Fibroblast of villous mesenchyme (primary cell): ENCODE measurements at places on chromosomes 16 and 17. TPM values are rescaled to one million over a fixed set of nuclear protein-coding genes. Genes with fewer than 3 reads are reported as not detected.

Gene KRTAP2-3
- total RNA-seq: 0.32 TPM in 1 of 2 replicates, not detected in the other

DNA sequence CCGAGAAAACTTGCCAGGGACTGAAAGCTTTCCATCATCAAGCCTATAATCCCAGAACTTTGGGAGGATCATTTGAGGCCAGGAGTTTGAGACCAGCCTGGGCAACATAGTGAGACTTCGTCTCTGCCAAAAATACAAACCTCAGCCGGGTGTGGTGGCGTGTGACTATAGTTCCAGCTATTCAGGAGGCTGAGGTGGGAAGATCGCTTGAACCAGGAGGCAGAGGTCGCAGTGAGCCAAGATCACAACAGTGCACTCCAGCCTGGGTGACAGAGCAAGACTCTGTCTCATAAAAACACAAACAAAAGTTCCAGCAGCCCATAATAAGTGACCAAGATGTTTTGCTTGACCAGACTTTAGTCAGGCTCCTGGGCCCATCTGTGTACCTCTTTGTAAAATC is 1.9 kb downstream of the MEAK7 start:
- DNase-seq: no peak

DNA sequence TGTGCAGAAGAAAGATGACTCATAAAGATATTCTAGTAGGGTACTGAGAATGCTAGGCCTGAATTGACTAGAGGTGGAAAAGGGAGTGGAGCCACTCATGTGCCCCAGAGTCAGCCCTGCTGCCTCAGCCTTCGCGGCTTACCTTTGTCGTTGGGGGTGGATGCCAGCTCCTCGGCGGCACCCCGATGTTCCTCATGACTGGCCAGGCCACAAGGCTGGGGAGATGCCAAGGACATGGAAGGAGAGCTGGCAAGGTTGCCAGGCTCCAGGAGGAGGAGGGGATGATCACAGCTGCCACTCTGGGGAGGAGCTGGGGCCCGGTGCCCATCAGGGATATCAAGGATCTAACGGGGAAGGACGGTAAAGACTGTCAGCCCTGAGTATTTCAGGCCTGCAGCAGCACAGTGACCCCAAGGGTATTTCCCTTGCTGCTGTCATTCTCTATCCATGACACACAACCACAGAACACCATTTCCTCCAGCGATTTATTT is 9.7 kb upstream of the SLC35B1 start:
- DNase-seq: no peak

GRCh38 chr16:82152641-82153112 is 17.3 kb downstream of the MPHOSPH6 start:
- DNase-seq: peak; percentile 99

DNA sequence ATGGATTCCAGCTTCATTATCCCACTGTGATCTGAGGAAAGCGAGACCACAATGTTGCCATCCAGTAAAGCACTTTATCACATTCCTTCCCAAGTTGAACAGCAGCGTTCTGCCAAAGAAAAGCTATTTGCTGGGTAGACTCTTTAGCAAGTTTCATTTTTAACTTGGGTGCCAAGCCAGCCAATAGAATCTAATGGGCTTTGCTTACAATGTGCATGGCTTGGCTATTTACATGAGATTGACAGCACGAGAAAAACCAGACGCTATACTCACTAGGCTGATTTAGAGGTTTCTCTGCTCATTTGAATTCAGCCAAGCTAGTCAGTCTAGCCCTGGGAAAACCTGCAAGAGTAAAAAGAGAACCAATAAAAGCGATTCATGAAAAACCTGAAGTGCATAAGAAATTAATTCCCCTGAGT is 108.9 kb downstream of the CDH13 start:
- peak; percentile 81 for DNase-seq

- DNase-seq: no peak
These were observed 14.6 kb downstream of the MYO15A start for GRCh38 chr17:18122990-18123753.

DNA sequence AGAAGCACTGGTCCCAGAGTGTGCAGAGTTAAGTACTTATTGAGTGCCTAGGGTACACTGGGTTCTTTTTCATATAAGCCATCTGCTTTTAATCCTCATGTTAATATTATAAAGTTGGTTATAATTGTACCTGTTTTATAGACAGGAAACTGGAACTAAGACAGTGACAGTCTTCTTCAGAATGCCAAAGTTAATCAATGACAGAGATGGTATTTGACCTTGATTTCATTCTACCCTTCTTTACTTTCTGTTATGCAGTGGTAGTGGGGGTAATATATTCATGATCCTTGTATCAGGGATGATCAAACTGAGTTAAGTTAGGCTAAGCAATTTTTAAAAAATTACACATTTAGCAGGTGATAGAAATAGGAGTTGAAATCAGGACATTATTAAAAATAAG is 108.6 kb upstream of the GOT2 start:
- no peak for DNase-seq

DNA sequence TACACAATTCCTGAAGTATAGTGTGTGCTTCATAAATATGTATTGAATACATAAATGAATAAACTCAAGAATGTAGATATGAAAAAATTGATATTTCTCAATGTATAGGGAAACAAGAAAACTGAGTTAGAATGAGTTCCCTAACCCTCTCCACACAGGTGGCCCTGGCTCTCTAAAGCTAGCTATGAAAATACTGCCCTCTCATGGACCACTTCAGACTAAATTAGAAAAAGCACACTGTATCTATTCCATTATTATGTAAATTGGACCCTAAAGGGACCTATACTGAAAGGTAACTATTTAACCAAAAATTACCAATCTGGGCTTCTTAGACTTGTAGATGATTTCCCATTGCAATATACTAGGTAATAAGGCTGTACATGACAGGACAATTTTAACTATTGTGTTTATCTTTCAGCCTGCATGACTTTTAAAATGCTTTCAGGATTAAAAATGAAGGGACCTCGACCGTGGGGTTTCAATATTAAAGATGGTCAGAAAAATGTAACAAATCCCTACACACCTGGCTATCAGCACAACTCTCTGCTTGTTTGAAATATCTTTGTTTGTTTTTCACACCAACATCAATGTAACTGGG is 672.5 kb upstream of the KIF2B start:
- no peak for DNase-seq

DNA sequence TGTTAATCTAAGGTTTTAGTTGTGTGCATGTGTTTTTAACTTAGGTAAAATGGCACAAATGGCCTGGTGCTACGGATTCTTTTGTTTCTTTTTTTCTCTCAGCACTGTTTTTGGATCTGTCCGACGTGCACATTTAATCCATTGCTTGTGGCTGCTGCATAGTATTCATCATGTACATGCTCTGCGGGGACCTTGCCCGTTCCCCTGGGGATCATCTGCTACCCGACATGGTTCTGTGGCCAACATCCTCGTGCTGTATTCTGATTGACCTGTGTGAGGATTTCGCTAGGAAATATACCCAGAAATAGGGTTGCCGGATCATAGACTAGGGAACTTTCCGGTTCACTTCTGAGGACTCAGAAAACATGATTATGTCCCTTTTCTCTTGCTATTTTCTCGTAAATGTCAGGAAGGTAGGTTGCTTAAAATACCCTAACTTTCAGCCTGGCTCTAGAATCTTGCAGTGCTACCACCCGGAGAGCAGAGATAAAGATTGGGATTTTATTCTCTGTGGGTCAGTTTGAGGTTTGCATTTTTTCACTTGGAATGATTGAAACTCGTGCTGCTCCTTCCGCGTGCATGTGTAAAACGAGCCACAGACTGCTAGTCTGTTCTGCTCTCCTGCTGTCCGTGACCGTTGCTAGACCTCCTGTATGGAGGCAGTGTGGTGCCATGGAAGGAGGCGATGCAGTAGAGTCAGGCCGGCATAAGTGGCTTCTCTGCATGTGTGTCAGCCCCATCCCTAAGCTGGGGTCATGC is 42.9 kb downstream of the LDHD start:
- DNase-seq: peak; percentile 42

GRCh38 chr16:83878838-83879237 is 20.1 kb upstream of the MLYCD start:
- DNase-seq: peak; percentile 73

Gene TMIGD1
- total RNA-seq: not detected in 2 replicates

GRCh38 chr16:51490866-51491265 is 339.8 kb upstream of the SALL1 start:
- DNase-seq: no peak

DNA sequence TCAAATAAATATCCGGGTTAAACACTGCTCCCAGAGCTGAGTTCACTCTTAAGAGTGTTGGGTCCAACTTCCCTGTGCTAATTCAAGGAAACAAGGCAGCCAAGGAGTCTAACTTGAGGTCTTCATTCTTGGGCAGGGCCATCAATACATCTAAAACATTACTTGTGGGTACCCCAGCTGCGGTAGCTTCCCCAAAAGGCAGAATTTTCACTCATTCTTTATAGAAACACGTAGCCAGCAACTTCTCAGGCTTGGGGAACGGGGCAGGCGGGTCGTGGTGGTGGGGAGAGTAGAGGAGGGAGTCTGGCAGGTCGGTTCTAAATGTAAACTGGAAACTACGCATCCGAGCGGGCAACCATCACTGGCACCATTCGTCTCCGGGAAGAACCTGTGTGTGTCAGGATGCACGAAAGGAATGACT is 666 bp upstream of the METTL9 start:
- no peak for DNase-seq

DNA sequence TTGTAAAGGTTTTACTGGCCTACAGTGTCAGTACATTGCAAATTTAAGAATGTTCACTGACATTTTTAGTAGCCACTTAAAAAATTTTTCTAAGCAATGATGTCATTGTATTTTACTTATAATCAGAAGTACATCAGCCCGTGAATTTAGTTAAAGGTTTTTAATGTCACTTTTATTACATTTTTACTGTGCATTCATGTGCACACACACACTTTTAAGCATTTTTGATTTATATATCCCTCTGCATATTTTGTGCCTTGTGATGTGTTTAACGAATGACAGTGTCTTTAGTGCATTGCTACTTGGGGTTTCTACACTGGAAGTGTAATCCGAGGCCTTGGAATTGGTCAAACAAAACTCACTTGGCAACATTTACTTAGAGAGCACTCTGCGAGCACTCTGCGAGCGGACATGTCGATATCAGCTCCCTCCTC is 190.4 kb downstream of the WWOX start:
- DNase-seq: no peak

Gene GFAP
- 0.86 and 1.9 TPM in 2 replicates for total RNA-seq

Gene DYNLRB2
- total RNA-seq: 0.86 TPM in 1 of 2 replicates, not detected in the other

DNA sequence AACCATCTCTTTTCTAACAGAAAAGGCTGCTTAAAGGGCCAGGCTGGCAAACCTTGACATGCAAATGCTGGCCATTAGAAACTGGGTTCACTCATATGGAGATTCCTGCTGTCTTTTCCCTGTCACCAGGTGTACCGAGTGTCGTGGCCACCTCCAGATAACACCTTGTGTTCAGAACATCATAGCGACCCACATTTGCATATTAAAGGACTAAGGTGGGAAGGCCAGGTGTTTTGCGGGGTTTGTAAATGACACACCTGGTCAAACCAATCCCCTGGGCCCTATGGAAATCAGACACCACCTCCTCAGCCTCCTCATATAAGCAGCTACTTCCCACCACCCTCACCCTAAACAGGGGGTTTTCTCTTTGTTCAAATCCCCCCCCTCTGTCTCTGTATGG is 2.5 kb upstream of the AIPL1 start:
- no peak for DNase-seq

Gene MAPT
- under 0.01 TPM in 1 of 2 replicates, not detected in the other for total RNA-seq

Gene BAHCC1
- total RNA-seq: 6.5 and 8.4 TPM in 2 replicates

Gene SEZ6
- total RNA-seq: not detected in 2 replicates

DNA sequence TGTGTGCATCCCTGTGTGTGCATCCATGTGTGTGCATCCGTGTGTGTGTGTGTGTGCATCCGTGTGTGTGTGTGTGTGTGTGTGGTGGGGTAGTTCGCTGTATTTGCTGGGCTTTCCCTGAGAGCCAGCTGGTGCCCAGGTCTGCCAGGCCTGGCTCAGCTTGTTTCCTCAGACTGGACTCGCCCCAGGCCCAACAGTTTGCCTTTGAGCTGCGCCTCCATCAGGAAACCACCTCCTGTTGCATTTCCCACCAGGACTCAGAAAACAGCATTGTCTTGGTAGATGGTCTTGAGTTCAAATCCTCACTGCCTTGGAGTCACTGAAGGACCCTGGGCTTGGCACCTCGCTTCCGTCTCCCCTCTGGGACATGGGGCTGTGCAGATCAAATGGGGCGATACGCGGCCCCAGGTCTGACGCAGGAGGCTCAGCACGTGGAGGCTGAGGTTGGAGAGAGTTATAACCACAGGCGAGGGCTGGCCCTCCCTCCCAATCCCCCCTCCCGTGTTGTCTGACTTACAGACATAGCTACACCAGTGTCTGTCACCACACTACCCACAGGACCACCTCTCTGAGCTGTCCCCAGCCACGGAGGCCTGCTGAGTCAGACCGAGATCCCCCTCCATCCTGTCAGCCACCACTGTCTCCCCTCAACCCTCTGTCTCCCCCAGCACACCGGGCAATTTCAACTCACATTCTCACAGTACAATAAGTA is 4.7 kb downstream of the ITGAE start:
- DNase-seq: no peak

GRCh38 chr17:81551458-81552243 is 502 bp downstream of the FAAP100 start:
- DNase-seq: peak; percentile 58

DNA sequence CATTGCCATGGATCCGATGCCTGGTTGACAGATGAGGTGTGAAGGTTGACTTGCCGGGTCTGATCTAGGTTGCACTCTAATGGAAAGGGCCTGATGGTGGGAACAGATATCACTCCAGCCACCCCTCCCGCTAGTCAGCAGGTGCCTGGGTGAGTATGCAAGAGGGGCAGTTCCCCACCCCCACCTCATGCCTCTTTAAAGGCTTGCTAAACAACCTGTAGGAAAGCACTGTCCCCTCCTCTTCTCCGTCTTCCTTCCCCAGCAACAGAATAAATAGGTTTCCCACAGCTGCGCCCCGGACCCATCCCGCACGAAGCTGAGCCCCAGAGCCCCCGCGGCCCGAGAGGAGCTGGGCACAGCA is 746 bp upstream of the TMEM132E start:
- DNase-seq: no peak

DNA sequence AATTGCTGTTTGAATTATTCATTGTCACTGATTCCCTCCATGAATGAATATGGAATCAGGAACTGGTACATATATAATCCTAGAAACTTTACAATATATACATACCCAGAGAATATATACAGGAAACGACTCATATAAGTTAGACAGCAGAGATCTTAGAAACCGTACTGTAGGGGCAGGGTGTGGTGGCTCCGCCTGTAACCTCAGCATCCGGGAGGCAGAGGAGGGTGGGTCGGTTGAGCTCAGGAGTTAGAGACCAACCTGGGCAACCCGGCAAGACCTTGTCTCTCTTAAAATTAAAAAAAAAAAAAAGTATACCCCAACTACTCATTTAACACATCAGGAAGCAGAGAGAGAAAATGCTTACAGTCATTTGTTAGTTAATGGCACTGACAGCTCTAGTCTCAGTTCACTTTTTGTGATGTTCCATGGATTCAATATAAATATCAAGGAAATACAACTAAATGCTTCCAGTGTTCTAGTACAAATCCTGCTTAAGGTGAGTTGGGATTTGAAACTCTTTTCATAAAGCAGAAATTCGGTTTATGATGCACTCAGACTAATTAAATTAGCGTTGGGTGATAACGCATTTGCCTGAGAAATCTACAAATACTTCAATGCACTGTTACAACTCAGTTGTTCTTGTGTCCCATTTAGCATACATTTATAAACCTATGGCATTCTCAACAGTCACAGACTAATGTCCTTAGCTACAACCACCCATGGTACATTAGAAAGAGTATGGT is 5.6 kb downstream of the GLG1 start:
- DNase-seq: no peak

GRCh38 chr16:2999929-3000328 is 12.8 kb upstream of the CLDN9 start:
- DNase-seq: no peak

GRCh38 chr16:70805380-70805779 is 4.4 kb upstream of the VAC14 start:
- no peak for DNase-seq
